ENCODE measurements at places on chromosomes 16 and 17. TPM values are rescaled to one million over a fixed set of nuclear protein-coding genes. Genes with fewer than 3 reads are reported as not detected.

The SECTM1 gene
- total RNA-seq: not detected

The SLC5A2 gene
- not detected for total RNA-seq

The NHLRC4 gene
- total RNA-seq: 4.0 TPM

DNA sequence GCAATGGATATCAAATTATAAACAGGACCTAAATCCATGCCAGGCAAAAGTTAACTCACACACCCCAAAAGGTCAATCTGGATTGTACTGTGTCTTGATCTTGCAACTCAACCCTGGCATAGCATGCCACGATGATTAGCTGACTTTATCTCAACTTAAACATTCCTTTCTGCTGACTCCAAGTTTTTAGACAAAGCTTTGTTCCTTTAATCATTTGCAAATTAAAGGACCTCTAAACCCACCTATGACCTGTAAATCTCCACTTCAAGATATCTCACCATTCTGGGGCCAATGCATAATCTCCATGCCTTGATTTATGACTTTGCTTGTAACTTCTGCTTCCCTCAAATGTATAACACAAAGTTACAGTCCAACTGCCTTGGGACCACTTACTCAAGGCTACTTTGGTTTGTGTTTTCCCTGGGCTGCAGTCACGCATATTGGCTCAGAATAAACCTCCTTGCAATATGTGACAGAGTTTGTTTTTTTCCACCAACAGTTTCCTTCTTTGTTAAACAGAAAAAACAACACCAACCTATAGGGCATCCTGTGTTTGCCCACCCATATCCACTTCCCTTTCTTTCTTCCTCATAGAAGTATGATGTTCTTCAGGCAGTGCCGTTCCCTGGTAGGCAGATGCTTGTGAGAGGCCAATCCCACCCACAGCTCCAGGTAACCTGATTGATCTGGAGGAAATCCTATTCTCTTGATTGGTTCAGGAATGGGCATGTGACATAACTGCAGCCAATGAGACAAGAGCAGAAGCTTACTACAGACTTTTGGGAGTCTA, 390.6 kb upstream of the ERCC4 start:
- DNase-seq: peak; percentile 91

DNA sequence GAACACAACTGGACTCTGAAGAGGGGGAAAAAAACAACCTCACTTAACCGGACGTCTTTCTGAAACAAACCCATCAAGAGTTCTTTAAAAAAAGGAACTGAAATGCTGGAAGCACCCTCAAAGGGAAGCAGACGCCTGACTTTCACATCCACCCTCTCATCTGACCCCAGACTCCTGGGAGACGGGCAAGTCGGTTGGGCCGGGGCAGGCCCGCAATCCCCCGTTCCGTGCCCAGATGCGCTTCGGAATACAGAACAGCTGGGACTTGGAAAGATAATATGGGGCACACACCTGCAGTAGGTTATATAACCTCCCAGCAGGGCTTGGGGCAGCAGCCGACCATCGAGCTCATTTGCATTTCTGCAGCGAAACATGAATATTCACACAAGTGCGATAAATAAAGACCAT, 3.7 kb downstream of the ARHGAP27 start:
- DNase-seq: no peak

GRCh38 chr17:38907930-38908675, 17.3 kb upstream of the LASP1NB start:
- DNase-seq: no peak

All from Caki2 (cell line).